ENCODE measurements at places on chromosomes 12 and 14. TPM values are rescaled to one million over a fixed set of nuclear protein-coding genes. Genes with fewer than 3 reads are reported as not detected.

- no peak for DNase-seq
Measured at GRCh38 chr14:54570631-54571415, 3.9 kb downstream of the SAMD4A start.

Gene PA2G4
- total RNA-seq: 51.6 TPM

DNA sequence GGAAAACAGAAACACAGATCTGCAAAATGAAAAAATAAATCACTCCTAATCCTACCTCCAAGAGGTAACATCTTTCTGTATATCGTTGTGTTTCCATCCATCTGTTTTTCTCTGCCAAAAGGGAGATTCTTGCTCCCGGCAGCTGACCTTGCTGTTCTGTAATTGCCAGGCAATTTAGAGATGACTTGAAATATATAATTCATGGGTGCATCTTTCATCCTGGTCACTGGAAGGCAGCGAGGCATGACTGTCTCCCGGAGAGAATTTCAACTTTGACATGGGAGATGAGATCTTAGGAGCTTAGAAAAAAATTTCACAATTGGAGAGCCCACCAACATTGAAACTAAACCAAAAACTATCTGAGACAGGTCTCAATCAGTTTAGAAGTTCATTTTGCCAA, 53.0 kb downstream of the WSCD2 start:
- DNase-seq: no peak

DNA sequence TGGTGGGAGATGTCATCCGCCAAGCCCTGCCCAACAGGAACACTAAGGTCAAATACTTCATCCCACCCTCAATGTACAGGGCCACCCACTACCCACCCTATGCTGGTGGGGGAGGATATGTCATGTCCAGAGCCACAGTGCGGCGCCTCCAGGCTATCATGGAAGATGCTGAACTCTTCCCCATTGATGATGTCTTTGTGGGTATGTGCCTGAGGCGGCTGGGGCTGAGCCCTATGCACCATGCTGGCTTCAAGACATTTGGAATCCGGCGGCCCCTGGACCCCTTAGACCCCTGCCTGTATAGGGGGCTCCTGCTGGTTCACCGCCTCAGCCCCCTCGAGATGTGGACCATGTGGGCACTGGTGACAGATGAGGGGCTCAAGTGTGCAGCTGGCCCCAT, 3.5 kb downstream of the B3GNT4 start:
- no peak for DNase-seq

DNA sequence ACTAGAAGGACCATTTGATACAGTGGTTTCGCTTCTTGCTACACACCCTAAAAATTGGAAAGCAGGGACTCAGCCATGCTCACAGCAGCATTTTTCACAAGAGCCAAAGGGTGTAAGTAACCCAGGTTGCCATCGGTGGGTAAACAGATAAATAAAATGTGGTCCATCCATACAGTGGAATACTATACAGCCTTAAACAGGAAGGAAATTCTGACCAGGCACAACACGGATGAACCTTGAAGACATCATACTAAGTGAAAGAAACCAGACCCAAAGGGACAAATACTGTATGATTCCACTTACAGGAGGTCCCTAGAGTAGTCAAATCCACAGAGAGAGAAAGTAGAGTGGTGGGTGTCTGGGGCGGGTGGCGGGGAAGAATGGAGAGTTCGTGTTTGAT, 220.9 kb downstream of the PHETA1 start:
- DNase-seq: no peak

Gene RND1
- 10.8 TPM for total RNA-seq
